CD4-positive, alpha-beta T cell treated with Interleukin-1 beta for 1 hour (primary cell): ENCODE measurements at places on chromosomes 1 and 21.

GRCh38 chr1:95041491-95042165 is 31.1 kb downstream of the ALG14 start:
- DNase-seq: no peak

DNA sequence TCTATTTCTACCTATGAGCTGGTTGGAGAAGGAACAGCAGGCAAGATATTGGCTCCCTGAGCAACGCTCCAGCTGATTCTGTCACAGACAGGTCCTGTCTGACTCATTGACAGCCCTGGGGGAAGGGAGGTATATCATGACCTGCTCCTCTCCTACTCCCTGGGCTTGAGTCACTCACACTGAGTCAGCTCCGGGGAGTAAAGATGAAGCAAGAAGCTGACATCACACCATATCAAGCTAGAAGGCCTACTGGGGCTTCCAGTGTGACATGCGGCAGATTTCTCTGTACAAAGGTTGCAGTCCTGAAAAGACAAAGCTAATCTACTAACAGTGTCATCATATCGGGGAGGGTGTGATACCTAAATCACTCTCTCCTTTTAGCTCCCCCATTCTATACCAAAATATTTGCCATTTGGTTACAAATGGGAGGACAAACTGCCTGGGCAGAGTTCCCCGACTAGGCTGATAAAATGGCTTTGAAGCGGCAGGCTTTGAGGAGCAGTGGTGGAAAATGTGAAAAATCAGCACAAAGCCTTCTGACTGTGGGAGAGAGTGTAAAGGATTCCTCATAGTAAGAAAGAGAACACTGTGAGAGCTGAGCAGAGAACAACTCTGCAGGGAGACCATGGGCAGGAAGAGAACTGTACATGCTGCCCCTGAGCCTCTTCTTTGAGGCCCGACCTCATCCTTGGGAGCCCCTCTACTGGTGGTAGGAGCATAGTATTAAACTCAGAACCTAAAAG is 15.5 kb downstream of the PI4KB start:
- peak; percentile 81 for DNase-seq

DNA sequence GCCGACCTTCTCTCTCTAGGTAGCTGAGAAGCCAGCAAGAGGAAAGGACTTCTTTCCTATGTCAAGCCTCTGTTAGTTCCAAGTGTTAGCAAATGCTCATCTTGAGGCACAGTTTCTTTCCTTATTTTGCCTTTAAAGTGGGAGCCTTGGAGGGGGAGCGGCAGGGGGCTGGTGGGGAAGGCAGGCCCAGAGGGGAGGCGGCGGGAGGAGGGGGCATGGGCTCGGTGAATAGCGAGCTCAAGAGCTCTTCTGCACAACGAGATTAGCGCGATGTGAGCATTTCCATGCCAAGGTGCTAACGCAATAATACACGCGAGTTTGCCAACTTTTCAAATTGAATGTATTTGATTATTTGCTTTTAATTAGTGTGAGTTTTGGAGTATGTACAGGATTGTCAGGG is 372.6 kb downstream of the RPS6KC1 start:
- no peak for DNase-seq

GRCh38 chr1:61842036-61842435 is 99.8 kb downstream of the PATJ start:
- DNase-seq: no peak

- no peak for DNase-seq
These were observed 106.0 kb downstream of the SUSD4 start for GRCh38 chr1:223257856-223258550.

DNA sequence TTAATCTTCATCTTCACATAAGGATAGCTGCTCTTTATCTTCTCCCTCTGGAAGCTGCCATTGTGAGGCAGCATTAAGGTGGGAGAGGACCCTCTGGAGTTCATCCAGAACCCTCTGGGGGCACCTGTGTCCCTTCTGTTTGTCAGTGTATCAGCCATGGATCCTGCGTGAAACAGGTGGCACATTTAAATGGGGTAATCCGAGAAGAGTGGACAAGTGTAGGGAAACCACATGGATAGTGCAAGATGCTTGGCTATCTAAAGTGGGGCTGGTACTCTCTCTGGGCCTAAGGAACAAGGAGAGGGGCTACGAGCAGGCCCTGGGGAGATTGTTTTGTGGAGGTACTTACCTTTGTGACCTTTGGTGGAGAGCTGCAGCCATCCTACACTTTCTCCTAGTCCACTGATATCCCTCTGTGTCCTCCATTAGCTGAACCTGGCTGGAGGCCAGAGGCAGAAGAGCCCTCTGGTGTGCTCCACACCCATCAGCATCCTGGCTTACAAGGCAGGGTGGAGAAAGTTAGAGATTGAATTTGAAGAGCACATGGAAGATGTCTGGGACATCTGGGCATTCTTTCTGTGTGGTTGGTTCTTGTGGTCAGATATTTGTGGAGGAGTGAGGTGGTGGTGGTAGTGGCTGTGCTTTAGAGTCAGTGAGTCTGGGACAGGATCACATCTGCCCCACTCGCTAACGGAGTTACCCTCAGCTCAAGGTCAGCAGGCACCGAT is 117.7 kb downstream of the FGGY start:
- DNase-seq: no peak

DNA sequence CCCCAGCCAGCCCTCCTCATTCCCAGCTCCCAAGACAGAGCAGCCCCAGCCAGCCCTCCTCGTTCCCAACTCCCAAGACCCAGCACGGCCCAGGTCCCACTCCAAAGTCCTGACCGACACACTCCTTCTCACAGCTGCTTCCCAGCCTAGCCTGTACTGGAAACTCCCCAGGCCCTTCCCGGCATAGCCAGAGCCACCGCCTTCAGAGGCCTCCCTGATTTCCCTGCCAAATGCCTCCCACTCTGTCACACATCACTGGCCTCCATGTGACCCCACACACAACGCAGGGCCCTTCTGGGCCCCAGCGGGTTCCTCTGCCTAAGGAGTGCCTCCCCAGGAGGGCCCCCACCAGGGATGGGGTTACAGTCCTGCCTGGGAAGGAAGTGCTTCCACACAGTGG is 2.8 kb downstream of the UBE2J2 start:
- DNase-seq: no peak

- DNase-seq: no peak
These were observed 260.4 kb upstream of the DPYD start for GRCh38 chr1:98181036-98181764.

- no peak for DNase-seq
These were observed 20.5 kb upstream of the RPTN start for GRCh38 chr1:152179566-152179965.

- DNase-seq: no peak
These were observed 617.5 kb downstream of the KIF26B start for GRCh38 chr1:245772325-245772724.

- DNase-seq: no peak
These were observed 19.3 kb downstream of the FMO3 start for GRCh38 chr1:171109966-171110365.

GRCh38 chr1:14184454-14184853 is 414.0 kb upstream of the KAZN start:
- no peak for DNase-seq

DNA sequence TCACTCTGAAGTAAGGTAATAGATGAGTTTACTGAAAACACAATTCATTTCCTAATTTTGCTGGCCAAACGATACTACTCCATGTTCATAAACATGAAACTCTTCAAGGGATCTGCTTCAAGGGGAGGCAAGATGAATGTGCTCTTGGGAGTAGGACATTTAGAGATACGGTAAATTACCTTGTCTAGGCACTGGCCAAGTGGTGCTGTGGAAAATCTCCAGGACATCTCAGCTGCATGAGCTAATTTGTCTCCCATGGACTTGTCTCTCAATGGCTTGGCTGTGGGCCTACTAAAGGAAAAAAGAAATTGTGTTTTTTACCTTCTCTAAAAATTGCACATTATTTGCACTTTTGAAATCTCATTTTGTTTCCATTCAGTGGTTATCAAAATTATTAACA is 780.6 kb downstream of the LTN1 start:
- no peak for DNase-seq

GRCh38 chr1:76083189-76083588 is 8.6 kb downstream of the ST6GALNAC3 start:
- DNase-seq: no peak

DNA sequence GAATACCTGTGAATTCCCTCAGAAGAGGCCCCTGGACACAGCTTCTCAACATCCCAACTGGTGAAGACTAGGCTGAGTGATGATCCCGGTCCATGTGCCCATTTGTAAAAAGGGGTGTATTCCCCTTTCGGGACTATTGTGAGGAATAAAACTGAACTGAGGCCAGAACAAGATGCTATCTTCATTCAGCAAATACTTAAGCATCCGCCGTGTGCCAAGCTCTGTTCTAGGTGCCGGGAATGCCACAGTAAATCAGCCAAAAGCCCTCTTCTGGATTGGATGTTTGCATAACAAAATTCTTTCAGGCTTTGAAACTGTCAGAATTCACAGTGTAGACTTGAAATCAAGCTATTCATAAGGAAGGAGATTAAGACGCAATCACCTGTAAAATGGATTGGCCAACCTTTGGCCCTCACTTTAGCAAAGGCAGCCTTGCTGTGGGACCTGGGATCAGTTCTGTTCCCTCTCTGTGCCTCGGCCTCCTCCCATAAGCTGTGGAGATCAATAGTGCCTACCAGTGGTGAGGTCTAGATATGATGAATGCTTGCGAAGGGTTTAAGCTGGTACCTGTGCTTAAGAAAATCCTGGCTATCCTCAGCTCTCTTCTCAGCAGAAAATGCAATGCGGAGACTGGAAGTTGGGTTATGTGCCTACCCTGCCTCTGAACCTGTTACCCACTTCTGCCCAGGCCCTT is 1.8 kb downstream of the ALPL start:
- no peak for DNase-seq

GRCh38 chr1:100730130-100730529 is 10.6 kb downstream of the VCAM1 start:
- DNase-seq: no peak

DNA sequence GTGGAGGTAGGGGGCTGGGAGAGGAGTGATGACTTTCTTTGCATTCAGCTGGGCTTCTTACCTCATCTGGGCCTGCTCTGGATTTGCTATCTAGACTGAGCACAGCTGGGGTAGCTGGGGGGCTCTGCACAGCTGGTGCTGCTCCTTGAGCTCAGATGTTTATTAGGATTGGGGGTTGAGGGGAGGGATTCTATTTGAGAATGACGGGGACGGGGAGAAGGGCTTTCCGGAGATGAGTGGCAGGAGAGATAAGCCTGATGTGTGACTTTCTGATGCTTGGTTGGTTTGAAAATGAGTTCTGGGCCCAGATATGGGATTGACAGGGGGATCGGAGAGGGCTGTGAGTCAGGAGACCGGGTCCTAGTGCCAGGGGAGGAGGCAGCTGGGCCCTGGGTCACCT is 146.1 kb upstream of the CSF3R start:
- DNase-seq: no peak

- DNase-seq: peak; percentile 21
These were observed 11.3 kb upstream of the RIPK4 start for GRCh38 chr21:41777951-41778815.

GRCh38 chr1:86822459-86822858 is 91.5 kb downstream of the SELENOF start:
- no peak for DNase-seq

DNA sequence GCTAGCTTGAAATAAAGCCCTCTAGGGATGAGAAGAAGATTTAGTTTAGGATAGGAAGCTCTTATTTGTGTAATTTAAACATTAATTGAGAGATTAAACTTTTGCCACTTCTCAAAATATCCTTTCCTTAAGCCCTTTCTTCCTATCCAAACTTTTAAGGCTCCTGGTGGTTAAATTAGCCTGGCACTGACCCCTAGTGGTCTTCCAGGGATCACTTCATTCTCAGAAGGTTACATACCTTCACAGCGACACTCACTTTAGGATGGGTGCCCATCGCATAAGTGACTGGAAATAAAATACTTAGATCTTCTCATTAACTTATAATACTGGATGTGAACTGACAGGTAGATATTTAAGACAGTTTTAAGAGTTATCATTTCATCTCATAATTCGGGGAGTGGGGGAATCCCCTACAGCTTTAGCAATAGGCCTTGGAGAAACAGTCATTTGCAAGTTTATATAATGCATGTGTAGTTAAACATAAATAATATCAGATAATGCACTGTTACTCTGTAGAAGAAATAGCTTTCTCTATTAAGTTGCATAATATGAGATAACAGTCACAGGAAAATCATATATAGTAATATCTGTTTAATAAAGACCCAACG is 7.4 kb downstream of the LHX9 start:
- peak; percentile 51 for DNase-seq

DNA sequence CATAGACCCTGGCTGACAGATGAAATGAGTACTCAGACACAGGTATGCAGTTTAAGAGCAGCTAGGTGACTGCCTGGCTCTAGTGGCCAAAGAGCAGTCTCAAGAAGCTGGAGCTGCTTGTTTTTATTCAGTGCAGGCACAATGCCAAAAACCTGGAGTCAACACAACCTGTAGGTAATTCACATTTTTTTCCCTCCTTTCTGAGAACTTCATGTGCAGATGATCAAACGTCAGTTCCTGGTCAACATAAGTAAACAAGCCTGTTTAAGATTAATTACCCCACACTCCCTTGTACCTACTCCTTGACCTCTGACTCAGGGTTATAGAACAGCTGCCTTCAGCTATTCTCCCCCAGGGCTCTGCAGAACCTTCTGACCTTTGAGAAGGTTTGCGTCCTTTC is 17.3 kb upstream of the ACADM start:
- DNase-seq: no peak

DNA sequence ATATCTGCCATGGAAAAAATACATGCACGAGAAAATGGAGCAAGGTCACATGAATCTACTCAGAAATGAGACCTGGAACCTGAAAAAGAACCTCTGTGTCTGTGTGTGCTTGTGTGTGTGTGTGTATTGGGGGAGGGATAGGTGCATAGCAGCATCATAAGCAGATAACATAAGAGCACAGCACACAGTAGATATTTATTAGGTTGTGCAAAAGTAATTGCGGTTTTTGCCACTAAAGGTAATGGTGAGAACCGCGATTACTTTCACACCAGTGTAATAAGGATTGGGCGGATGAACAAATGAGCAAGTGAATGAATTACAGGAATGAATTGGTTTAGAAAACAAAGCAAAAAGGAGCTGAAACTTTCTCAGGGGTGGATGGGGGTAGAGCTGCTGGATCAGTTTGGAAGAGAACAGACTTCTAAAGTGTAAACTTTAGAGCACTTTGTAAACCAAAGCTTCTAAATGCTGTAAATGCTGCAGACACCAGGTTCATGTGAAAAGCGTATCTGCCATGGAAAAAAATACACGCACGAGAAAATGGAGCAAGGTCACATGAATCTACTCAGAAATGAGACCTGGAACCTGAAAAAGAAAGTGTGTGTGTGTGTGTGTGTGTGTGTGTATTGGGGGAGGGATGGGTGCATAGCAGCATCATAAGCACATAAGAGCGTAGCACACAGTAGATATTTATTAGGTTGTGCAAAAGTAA is 156.9 kb downstream of the TOMM20 start:
- no peak for DNase-seq

DNA sequence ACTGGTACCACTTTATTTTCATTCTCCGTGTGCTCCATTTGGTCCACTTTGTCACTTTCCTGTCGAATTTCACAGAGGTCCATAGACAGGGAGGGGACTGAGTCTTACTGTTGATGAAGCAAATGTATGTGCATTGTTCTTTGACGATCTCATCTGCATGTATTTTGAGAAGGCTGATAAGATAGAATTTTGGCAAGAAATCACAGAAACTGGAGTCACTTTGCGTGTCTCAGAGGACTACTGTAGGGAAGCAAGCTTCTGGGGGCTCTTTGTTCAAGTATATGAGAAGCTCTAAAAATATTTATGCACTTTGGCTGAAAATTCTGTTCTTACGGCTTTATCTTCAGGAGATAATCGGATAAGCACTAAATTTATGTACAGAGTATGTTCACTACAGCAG is 78.1 kb downstream of the PCBP3 start:
- no peak for DNase-seq
